Neural progenitor cell (in vitro differentiated cells): ENCODE measurements at places on chromosomes 2 and 18. TPM values are rescaled to one million over a fixed set of nuclear protein-coding genes. Genes with fewer than 3 reads are reported as not detected.

The ARID5A gene
- 0.75 and 2.4 TPM in 2 replicates for total RNA-seq

The CPO gene
- not detected in 2 replicates for total RNA-seq

The MAB21L4 gene
- not detected in 2 replicates for total RNA-seq

The CRYGD gene
- total RNA-seq: not detected in 2 replicates

The CHRND gene
- 0.19 TPM in 1 of 2 replicates, not detected in the other for total RNA-seq

The FBXO48 gene
- 2.7 and 2.9 TPM in 2 replicates for total RNA-seq

The FIGN gene
- total RNA-seq: 27.7 and 41.1 TPM in 2 replicates

The SULT1C4 gene
- total RNA-seq: 9.0 and 11.3 TPM in 2 replicates

The GAD1 gene
- 5.2 and 10.7 TPM in 2 replicates for total RNA-seq

The NT5DC4 gene
- not detected in 2 replicates for total RNA-seq

The SIX3 gene
- total RNA-seq: 14.5 and 28.8 TPM in 2 replicates

The PAX8 gene
- total RNA-seq: 1.4 and 2.9 TPM in 2 replicates

The VWA3B gene
- total RNA-seq: not detected in 2 replicates

The PSD4 gene
- 0.02 and 0.87 TPM in 2 replicates for total RNA-seq

The CHRNA1 gene
- total RNA-seq: 0.11 TPM in 1 of 2 replicates, not detected in the other

The FBXO15 gene
- total RNA-seq: 2.2 and 2.8 TPM in 2 replicates

The CAPN14 gene
- total RNA-seq: 0.04 and 0.19 TPM in 2 replicates

The CPS1 gene
- total RNA-seq: 73.2 and 86.8 TPM in 2 replicates

- peak; percentile 41 for DNase-seq
- H3K27ac ChIP-seq: no peak overlapping the region
- no peaks in the 10 kb centered on the region for H3K36me3 ChIP-seq
- H3K4me1 ChIP-seq: peaks cover 18% of the 10 kb centered on the region
- H3K4me3 ChIP-seq: peak overlapping the region; percentile 81
Observed at GRCh38 chr2:42360493-42360889, 526 bp downstream of the COX7A2L start.

- no peak overlapping the region for H3K27ac ChIP-seq
- no peaks in the 10 kb centered on the region for H3K36me3 ChIP-seq
- H3K4me1 ChIP-seq: peaks cover 9% of the 10 kb centered on the region
- H3K4me3 ChIP-seq: no peak overlapping the region
- H3K27me3 ChIP-seq: no peaks in the 10 kb centered on the region
- DNase-seq: peak; percentile 9
Observed at GRCh38 chr2:134411279-134411827, 157.5 kb downstream of the MGAT5 start.

GRCh38 chr18:27769152-27769551 lies 407.8 kb downstream of the CDH2 start:
- no peaks in the 10 kb centered on the region for H3K27me3 ChIP-seq
- DNase-seq: no peak
- H3K27ac ChIP-seq: no peak overlapping the region
- no peak overlapping the region for H3K4me3 ChIP-seq
- H3K4me1 ChIP-seq: peaks cover 9% of the 10 kb centered on the region

GRCh38 chr2:231068525-231069222 lies 12.0 kb downstream of the PSMD1 start:
- H3K27ac ChIP-seq: no peak overlapping the region
- H3K4me3 ChIP-seq: no peak overlapping the region
- no peaks in the 10 kb centered on the region for H3K27me3 ChIP-seq
- DNase-seq: no peak

- no peaks in the 10 kb centered on the region for H3K27me3 ChIP-seq
- no peak for DNase-seq
Observed at GRCh38 chr2:179657068-179657595, 204.3 kb downstream of the ZNF385B start.

DNA sequence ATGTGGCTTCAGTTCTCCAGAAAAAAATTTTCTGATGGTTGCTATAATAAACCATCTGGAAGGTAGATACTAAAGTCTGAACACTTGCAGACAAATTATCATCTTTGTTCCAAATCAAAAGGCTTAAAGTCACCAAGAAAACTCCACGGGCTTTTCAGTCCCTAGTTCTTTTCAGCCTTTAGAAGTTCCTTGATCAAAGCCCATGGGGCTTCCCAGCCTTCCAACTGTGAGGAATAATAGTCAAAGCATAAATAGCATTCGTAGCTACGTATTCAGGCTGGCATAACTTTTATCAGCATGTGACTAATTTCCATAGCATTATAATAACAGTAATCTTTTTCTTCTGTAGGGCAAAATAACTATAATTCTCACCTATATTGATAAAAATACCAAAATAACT lies 13.9 kb downstream of the SCG2 start:
- no peak overlapping the region for H3K27ac ChIP-seq
- peaks cover 29% of the 10 kb centered on the region for H3K4me1 ChIP-seq
- H3K36me3 ChIP-seq: no peaks in the 10 kb centered on the region
- H3K27me3 ChIP-seq: no peaks in the 10 kb centered on the region
- no peak overlapping the region for H3K4me3 ChIP-seq

- no peak for DNase-seq
- H3K36me3 ChIP-seq: no peaks in the 10 kb centered on the region
- H3K4me3 ChIP-seq: no peak overlapping the region
- no peak overlapping the region for H3K27ac ChIP-seq
Observed at GRCh38 chr2:72155151-72155550, 7.5 kb upstream of the CYP26B1 start.

DNA sequence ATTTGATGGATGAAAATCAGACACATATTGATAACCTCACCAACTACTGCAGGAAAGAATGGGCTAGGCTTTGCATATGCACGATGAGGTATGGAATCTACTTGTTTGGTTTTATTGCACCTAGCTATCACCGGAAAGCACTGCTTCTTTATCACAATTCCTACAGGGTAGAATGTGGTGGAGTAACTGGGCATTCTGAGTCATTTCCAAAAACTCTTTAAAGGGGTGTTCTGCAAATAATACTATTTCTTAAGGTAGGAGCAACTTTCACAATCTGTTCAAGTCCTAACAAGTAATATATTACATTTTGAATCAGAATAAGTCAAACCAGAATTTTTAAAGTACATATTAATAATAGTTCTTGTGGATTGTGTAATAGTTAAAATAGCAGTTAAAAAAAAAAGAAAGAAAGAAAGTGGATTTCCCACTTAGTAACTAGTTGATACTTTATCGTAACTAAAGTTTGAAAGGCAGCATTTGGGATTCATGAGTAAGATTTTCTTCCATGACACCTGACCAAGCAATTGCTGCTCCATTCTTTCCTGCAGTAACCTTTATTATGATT lies 40.5 kb downstream of the INO80C start:
- no peak overlapping the region for H3K27ac ChIP-seq
- H3K27me3 ChIP-seq: no peaks in the 10 kb centered on the region
- no peak overlapping the region for H3K4me3 ChIP-seq
- DNase-seq: no peak
- H3K36me3 ChIP-seq: no peaks in the 10 kb centered on the region

- H3K4me3 ChIP-seq: no peak overlapping the region
Observed at GRCh38 chr2:132627536-132627935, 42.5 kb downstream of the LYPD1 start.

DNA sequence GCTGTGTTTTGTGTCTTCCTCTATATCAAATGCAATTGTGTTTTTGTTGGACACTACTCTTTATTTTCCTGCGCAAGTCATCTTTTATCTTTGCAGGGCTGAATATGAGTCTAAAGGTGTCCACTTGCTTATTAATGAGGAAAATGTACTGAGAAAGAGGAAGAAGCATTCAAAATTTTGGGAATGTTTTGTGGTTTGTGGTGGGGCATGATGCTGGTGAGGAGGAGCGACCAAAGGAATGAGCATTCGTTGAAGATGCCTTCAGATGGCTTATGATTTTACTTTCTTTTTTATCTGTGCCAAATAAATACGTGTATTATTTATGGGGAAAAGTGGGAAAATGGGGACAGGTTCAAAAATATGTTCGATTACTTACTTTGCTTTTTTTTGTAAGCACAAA lies 63.9 kb upstream of the SMIM21 start:
- no peaks in the 10 kb centered on the region for H3K27me3 ChIP-seq
- DNase-seq: no peak
- no peak overlapping the region for H3K4me3 ChIP-seq
- H3K27ac ChIP-seq: no peak overlapping the region
- no peaks in the 10 kb centered on the region for H3K36me3 ChIP-seq

DNA sequence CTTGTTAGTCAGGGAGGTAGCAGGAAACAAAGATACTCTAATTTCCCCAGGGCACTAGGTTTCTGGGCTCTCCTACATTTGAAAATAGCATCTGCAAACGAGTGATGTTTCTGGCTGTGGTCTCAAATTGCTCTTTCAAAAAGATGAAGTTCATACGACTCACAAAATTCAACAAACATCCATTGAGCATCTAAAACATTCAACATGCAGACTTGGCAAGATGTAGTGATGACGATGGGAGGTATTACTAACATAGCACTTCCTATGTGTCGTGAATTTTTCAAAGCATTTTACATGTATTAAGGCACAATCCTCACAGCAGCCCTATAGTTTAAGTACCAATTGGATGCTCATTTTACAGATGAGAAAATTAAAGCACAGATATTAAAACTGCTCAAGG lies 5.2 kb downstream of the CCBE1 start:
- no peak overlapping the region for H3K4me3 ChIP-seq
- no peak for DNase-seq
- no peaks in the 10 kb centered on the region for H3K36me3 ChIP-seq
- H3K4me1 ChIP-seq: peaks cover 39% of the 10 kb centered on the region
- H3K27ac ChIP-seq: no peak overlapping the region

DNA sequence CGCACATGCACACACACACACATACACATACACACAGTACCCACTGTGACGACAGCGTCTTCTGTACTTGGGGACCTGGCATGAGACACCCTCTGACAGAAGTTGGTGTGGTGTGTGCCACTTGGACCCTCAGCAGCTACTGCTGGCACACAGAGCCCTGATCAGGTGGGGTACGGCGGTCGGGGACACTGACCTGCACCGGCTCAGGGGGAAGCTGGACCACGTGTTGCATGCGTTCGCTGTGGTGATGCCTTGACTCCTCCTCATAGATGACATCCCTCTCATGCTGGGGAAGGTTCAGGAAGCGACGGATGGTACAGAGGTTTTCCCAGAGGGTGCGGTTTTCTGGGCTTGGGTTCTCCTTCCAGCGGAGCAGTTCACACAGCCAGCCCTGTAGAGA lies 149.2 kb downstream of the SATB2 start:
- H3K36me3 ChIP-seq: no peaks in the 10 kb centered on the region
- no peak overlapping the region for H3K4me3 ChIP-seq
- no peaks in the 10 kb centered on the region for H3K27me3 ChIP-seq
- peaks cover 5% of the 10 kb centered on the region for H3K4me1 ChIP-seq
- no peak overlapping the region for H3K27ac ChIP-seq

- peaks cover 6% of the 10 kb centered on the region for H3K4me1 ChIP-seq
- H3K27ac ChIP-seq: no peak overlapping the region
- no peaks in the 10 kb centered on the region for H3K27me3 ChIP-seq
- no peak for DNase-seq
- peaks cover 14% of the 10 kb centered on the region for H3K36me3 ChIP-seq
Observed at GRCh38 chr2:26086155-26086637, 52.3 kb downstream of the RAB10 start.

GRCh38 chr18:76897257-76897656 lies 74.9 kb downstream of the ZNF236 start:
- DNase-seq: no peak
- H3K4me1 ChIP-seq: peaks cover 8% of the 10 kb centered on the region
- peaks cover 9% of the 10 kb centered on the region for H3K36me3 ChIP-seq
- no peaks in the 10 kb centered on the region for H3K27me3 ChIP-seq
- no peak overlapping the region for H3K27ac ChIP-seq
